Neuronal stem cell (in vitro differentiated cells): ENCODE measurements at places on chromosomes 12 and 14.

DNA sequence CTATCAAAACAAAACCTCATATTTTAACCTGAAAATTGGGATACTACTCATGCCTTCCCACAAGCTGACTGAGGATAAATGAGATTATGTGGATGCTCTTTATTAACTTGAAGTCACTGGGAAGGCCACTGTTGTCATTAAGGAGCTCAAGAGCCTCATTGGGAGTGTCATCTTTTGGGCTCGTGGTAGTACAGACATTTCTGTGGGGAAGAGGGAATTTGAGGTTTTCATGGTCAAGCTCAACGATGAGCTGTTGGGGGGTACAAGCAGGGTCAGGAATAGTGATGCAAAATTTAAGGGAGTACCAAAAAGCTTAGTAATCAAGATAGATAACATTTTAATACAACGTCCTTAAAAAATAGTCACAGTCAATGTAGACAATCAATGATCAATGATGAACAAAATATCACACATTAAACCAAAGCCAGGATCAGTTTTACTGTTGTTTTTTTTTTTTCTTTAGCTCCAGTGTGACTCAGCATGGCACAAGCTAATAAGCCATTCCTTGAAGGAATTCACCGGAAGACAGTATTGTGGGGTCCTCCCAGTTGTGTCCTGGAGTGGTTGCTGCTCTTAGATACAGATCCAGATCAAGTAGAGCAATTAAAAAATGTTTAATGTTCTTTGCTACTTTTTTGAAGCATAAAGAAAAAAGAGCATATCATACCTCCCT is 130.9 kb downstream of the C12orf75 start:
- no peak for DNase-seq

- peak; percentile 35 for DNase-seq
Measured at GRCh38 chr14:53055003-53055402, 98.1 kb downstream of the DDHD1 start.

- no peak for DNase-seq
Measured at GRCh38 chr14:31692376-31692781, 131.2 kb downstream of the NUBPL start.

- no peak for DNase-seq
Measured at GRCh38 chr12:67666605-67667004, 18.1 kb downstream of the DYRK2 start.

- DNase-seq: no peak
Measured at GRCh38 chr12:130157998-130158753, 4.1 kb upstream of the FZD10 start.

DNA sequence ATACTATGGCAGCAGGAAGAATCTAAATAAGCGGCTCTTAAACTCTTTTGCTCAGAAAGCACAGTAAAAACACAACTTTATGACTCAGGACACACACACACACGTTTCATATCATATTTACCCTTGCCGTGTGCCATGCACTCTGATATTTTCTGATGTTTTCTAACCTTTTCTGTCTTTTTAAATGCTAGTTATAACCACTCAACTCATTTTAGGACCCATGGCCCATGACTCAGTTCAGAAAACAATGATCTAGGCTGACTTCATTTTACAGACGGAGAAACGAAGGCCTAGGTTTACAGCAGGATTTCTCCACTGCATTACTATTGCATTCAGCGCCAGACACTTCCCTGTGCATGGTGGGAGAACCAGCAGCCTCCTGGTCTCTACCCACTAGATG is 9.1 kb downstream of the VWF start:
- no peak for DNase-seq

- no peak for DNase-seq
Measured at GRCh38 chr14:35301735-35302528, 9.8 kb downstream of the PSMA6 start.

DNA sequence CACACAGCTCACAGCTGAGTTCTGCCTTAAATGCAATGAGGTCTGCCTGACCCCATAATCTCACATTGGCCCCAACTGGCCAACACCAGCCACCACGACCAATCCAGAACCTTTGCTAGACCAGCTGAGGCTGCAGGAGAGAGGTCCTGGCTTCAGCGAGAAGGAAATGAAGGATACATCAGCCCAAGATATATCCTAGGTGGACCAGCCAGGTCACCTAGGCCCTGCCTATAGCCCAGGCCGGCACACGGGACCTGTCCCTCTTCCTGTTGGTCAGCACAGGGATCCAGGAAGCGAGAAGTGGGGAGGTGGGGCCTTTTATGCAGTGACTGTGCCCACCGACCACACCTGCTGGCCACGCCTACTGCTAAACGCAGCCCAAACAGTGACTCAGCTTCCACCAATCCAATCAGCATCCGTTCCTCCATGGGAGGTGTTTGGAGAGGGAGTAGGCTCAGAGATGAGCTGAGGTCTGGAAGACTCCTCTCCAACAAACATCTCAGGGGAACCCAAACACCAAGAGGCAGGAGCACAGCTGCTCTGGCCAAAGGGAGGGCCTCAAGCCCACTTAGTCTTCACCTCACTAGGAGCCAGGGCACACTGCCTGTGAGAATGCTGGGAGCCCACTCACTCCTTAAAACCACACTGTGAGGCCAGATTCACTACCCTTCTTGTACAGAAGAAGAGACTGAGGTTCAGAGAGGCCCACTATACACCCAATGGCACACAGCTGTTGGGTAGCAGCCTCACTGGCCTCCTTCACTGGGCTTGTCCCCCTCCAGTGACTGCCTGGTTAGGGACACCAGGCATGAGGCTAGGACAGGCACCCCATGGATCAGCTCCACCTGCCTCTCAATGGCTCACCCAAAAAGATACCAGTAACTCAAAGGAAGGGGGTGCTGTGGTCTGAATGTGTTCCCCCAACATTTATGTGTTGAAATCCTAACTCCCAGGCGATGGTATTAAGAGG is 51.3 kb upstream of the PPP2R5C start:
- no peak for DNase-seq

- DNase-seq: no peak
Measured at GRCh38 chr12:6167327-6168280, 32.6 kb upstream of the CD9 start.

DNA sequence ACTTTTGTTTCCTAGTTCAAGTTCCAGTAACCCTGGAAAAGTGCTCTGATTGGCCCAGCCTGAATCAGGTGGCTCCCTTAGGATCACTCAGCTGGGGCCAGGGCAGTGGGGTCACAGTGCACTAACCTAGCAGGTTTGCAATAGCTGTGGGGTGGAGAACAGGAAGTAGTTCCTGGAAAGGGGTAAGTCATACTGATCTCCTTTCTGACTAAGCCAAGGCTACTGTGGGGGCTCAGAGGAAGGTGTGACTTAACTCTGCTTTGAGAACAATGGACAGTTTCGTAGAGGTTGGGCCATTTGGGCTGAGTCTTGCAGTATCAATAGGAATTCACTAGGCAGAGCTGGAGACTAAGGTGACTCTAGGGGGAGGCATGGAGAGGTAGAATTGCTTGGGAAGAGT is 89.4 kb downstream of the KIF26A start:
- no peak for DNase-seq

- no peak for DNase-seq
Measured at GRCh38 chr12:24979329-24979728, 30.4 kb upstream of the BCAT1 start.

DNA sequence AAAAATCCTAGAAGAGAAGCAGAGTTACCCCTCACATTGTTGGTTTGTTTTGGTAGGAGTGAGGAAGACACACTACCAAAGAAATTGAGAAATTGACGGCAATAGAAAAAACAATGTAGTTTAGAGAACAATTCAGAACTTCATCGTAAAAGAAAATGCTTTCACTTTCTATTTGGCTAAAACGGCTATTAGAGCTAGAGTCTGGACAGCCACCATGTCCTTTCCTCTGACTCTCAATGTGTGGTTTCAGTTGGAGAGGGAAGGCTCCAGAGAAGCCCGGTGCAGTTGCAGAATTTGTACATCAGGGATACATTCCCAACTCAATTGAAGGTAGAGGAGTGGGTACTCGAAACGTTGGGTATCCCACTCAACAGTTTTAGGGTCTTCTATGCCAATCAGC is 535.3 kb downstream of the GALC start:
- DNase-seq: no peak

- no peak for DNase-seq
Measured at GRCh38 chr12:130982565-130983225, 29.0 kb downstream of the ADGRD1 start.

DNA sequence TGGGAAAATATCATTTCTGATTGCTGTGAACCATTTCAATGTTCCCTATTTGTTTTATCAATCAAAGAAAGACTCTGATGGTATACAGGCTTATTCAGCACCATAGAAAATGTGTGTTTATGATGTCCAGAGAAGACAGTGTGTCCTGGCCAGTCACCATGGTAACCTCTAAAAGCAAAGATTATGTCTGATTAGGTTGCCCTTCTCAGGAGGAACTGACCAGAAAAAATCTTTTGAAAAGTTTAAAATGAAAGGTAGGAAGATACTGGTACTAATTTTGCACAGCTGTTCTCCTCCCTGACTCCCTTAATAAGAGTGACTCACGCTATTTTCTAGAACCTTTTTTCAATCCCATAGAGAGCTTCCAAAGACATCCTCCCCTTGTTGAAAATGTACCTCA is 391.8 kb upstream of the DCN start:
- no peak for DNase-seq

- no peak for DNase-seq
Measured at GRCh38 chr12:5000204-5000603, 43.5 kb upstream of the KCNA5 start.

DNA sequence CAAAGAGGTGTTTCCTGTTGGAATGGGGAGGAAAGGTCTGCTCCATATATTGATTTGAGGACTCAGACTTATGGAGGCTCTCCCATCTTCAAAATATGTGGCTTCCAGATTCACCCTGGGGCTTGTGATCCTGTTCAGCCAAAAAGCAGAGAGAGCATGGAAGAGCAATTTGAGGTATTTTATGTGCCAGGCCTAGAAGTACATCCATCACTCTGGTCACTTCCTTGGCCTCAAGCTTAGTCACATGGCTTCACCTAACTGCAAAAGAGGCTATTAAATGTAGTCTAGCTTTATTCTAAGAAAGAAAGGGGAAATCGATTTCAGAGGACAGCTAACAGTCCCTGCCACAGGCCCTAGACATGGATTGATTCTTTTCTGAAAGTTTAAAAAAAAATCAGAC is 86.2 kb downstream of the C12orf50 start:
- DNase-seq: no peak

DNA sequence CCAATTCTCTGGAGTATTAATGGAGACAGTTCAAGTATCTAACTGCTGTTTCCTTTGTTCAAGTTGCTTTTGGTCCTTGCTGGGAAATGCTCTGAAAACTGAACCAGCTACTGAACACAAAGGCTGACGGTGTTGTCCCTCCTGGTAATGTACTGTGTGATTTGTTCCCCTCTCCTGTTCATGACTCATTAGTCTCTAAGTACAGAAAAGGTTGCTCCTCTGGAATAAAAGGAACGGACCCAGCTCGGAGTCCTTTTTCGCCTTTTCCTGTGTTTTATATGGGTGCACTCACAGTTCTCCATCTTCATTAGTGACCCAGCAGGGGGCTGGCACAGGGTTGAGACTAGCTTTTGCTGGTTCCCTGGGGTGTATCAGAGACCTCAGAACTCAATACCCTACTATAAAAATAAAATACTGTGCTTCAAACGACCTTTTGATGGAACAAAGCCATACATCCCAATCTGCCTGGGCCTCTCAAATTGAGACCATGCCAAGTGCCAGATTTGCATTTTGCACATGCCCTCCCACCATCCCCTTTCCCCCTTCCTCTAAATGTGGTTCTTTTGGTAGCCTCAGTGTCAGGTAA is 269.7 kb downstream of the RAD51B start:
- no peak for DNase-seq

DNA sequence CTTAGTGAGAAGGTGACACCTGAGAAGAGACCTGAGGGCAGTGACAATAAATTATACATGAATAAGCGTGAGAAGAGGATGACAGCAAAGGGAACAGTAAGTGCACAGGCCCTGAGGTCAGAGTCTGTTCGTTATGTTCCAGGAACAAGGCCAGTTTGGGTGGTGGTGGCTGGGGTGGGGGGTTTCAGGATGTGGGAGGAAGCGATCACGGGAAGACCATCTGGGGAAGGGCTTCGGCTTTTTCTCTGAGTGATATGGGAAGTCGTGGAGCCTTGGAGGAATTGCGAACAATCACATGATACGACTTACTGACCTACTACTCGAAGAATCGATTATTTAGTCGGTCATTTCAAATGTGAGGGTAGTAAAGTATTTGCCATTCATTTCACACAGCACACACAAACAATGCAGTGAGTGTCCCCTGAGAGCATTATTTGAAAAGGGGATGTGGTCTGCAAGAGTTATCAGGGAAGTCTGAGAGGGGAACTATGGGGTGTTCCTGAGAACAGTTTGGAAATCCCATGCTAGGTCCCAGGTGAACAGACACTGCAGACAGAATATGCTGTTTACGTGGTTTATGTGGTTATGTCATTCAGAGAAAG is 94.7 kb downstream of the SLC38A1 start:
- no peak for DNase-seq

- DNase-seq: no peak
Measured at GRCh38 chr12:107545737-107546353, 139.8 kb upstream of the PWP1 start.

DNA sequence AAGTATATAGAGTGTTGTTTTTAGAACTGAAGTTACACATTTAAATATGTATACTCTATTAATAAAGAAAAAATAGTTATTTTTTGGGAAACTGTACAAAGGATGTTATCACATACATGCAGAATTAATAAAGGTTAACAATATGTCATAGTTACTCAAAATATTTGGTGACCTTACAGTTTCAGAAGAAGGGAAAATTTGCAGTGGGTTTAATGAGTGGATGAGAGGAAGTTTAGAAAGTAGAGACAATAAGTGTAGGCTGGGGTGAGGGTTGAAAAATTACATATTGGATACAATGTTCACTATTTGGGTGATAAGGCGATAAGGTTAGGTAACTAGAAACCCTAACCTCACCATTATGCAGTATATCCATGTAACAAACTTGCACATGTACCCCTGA is 13.5 kb downstream of the WNK1 start:
- DNase-seq: no peak

DNA sequence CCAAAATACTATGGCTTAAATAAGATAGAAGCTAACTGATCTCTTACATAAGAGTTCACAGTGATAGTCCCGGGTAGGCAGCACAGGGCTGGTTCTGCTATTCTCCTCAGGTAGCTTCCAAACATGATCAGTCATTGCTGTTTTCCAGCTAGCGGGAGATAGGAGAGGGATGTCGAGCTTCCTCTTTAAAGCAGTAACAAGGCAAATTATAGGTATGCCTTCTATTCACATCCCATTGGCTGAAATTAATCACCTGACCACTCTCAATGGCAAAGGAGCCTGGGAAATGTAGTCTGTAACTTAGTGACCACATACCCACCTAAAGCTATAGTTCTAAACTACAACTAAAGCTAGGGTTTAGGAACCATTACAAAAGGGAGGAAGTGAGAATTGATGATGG is 34.5 kb upstream of the VRK1 start:
- DNase-seq: peak; percentile 52

- no peak for DNase-seq
Measured at GRCh38 chr14:39467889-39468524, 35.8 kb upstream of the FBXO33 start.
